ENCODE measurements at places on chromosomes 2 and 18.

DNA sequence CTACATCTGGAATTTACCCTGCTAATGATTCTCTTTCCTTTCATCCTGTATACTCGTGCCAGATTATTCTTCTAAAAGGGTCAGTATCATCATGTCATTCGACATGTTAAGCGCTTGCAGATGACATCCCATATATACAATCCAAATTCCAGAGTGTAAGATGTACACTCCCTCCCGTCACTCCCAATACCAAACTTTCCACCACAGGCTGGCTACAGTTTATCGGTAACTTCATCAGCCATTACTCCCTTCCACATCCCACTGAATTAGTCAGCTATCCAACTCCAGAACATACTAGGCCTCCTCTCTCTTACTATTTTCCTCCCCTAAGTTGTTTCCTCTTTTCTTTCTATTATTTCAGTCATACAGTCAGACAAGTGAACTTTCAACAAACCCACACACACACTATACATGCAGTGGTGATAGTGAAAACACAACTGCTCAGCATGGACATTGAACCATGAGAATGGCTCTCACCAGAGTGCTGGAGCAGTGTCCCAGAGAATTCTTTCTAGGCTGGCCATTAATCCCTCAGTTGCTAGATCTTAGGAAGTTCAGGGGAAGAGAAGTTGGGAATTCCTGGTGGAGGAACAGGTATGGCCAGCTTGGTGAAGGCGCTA is 10.6 kb upstream of the NMI start:
- no peak for DNase-seq

GRCh38 chr2:119732601-119733164 is 27.0 kb upstream of the PTPN4 start:
- no peak for DNase-seq

GRCh38 chr2:70133127-70133452 is 45.8 kb downstream of the PCBP1 start:
- DNase-seq = no peak

DNA sequence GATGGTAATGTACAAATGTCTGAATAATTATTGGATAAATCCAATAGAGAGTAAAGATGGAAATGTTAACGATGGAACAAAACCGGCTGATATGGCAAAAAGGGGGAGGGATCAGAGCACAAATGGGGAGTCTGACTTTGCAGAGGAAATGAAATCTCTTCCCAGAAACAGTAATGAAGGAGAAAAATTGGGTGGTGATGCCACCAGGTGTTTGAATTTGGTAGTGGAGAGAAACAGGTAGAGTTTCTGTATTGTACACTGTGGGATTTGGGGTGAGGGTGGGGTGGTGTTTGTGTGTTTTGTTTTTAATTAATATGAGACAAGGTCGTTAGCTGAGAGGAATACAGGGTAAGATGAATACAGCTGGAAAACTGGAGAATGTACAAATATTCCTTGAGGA is 20.4 kb upstream of the XDH start:
- DNase-seq = no peak

- no peak for DNase-seq
Measured at GRCh38 chr2:40093021-40093675, 314.1 kb upstream of the THUMPD2 start.

GRCh38 chr2:101327863-101328394 is 19.4 kb upstream of the RNF149 start:
- DNase-seq = no peak

- no peak for DNase-seq
Measured at GRCh38 chr2:136024616-136025015, 39.2 kb upstream of the DARS1 start.

DNA sequence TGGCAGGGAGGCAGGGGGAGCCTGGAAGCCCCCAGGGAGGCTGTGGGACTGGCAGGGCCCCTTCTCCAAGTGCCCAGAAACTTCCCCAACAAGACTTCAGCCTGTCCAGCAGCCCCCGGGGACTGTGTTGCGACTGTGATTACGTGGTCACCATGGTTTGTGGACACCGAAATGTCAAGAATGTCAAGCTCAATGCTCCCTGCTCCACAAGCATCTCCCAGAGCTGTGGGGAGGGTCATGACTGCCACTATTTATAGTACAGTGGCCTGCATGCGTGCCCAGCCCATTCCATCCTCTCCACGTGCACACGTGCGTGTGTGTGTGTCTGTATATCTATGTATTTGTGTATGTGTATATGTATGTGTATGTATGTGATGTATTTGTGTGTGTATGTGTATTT is 93.8 kb upstream of the MBOAT2 start:
- no peak for DNase-seq

- DNase-seq = no peak
Measured at GRCh38 chr18:72261590-72261989, 282.6 kb downstream of the CBLN2 start.

GRCh38 chr2:201859949-201860348 is 53.6 kb downstream of the CDK15 start:
- no peak for DNase-seq

All from right atrium auricular region (tissue), 2 donors.